ENCODE measurements at places on chromosomes 16 and 17.

GRCh38 chr16:88348377-88349152 is 34.2 kb upstream of the ZNF469 start:
- DNase-seq = no peak

DNA sequence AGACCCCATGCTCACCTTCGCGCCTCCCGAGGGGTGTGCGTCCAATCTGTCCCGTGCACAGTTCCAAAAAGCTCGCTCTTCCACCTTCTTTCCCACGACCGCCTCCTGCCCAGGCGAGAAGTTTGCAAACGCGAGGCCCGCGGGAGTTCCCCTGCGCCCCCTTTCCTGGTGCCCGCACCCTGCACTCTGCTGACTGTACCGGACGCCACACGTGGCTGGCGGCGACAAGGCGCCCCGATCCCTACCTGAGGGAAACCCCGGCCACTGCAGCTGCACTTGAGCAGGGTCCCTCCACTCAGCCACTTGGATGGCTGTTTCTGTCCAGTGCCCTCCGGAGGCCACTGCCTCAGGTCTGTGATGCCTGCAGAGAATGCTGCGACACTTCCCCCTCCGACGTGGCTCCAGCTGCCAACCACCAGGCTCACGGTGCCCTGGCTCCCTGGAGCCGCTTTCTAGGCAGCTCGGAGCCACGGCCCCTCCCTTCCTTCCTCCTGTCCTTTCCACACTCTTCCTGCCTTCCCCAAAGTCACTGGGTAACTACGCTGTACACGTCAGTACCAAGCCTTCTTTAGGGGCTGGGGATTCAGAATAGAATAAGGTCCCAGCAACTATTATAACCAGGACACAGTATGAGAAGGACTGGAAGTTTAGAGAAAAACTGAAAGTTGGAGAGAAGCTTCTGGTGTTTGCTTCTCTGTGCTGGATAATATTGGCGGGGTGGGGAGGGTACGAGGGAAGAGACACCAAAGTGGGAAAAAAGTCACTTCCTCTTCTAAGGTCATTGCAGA is at the start of gene MLKL:
MLKL (minus strand) TSS at position 425 of the 788 bp plus-strand sequence. CDS start 5,105 bp downstream, outside the sequence.
- DNase-seq = peak; percentile 87

- no peak for DNase-seq
Measured at GRCh38 chr17:6811510-6811909, 20.0 kb downstream of the TEKT1 start.

- no peak for DNase-seq
Measured at GRCh38 chr16:14070555-14070876, 603 bp upstream of the MRTFB start.

DNA sequence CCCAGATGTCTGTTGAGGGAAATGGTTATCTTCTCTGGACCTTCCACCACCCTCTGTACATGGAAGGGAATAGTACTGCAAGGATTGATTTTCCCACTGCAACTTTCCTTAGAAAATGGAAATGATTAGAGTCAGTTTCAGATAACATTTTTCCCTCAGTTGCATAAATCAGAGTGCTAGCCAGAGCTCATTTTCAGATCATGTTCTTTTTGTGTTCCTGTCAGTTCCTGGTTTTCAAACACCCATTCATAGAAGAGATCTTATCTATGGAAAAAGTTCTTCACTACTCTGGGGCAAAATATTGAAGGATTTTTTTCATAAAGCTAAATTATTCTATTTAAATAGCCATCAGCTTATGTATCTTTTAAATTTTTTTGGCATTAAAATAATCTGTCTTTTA is 11.7 kb upstream of the COX10 start:
- DNase-seq = peak; percentile 5

DNA sequence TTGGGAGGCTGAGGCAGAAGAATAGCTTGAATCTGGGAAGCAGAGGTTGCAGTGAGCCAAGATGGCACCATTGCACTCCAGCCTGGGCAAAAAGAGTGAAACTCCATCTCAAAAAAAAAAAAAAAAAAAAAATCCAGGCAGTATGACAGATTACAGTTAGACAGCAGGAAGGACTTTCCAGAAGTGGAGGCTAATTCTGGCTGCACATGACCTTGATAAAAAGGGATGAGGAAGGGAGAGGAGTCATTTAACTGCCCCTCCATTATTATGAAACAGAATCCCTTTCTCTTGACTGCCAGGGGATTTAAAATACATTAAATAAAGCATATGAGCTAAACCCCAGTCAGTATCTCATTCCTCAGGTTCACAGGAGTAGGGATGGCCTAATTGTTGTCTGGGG is 1.8 kb upstream of the ARHGAP23 start:
- DNase-seq = no peak

DNA sequence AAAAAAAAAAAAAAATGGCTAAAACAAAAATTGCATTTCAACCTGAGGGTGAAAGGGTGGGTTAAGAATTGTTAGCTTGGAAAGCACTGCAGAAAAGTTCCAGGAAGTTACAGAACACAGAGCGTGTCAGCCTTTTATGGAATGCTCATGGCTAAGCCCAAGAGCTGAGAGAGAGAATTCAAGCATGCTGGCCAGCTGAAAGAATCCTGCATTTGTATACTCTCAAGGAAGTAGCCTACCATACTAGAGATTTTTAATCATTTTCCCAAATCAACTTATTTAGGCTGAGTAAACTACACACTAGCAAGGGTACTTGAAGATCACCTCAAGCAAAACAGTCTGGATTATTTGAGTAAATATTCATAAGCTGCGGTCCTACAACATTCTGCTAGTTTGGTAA is 153.9 kb downstream of the KCNJ2 start:
- no peak for DNase-seq

DNA sequence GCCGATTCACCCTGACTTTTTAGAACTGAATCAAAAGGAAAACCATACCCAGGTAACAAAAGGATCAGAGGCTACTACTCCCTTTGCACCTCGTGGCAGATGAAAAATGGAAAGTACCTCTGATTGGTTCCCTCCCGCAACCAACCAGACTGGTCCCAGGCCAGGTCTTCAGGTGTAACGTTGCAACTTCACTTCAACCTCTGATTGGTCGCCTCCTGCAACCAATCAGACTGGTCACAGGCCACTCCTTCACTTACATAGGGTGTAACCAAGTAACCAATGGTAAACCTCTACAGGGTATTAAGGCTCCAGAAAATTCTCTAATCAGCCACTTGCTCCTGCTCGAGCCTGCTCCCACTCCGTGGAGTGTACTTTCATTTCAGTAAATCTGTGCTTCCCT is 89.4 kb downstream of the ADCY9 start:
- no peak for DNase-seq

DNA sequence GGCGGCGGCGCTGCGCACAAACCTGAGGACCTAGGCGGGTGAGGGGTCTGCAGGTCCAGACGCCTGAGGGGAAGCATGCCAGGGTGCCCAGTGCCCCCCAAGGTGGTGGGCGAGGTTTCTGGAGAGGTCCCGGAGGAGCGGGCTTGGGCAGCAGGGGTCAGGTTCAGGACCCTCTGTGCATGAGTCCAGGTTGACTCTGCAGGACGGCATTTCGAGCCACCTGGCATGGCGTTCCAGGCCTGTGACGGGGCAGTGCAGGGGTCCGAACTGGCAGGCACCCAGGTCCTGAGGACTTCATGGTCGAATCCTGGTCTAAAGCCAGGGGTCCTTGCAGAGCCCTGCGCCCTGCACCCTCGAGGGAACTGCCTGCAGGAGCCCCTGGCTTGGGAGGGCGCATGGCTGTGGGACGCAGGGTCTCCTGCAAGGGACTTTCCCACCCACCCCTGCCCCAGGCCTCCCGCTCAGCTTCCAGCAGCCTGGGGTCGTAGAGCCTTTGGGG is 3.5 kb downstream of the SLC16A3 start:
- no peak for DNase-seq

Data from hematopoietic multipotent progenitor cell treated with erythropoietin and hydrocortisone succinate and interleukin-3 and kit ligand, for 4 days (in vitro differentiated cells).